ENCODE measurements at places on chromosomes 3 and 15.

GRCh38 chr3:149703466-149703865, 45.6 kb upstream of the WWTR1 start:
- no peak for DNase-seq

GRCh38 chr3:153399636-153400035, 237.6 kb downstream of the RAP2B start:
- no peak for DNase-seq

DNA sequence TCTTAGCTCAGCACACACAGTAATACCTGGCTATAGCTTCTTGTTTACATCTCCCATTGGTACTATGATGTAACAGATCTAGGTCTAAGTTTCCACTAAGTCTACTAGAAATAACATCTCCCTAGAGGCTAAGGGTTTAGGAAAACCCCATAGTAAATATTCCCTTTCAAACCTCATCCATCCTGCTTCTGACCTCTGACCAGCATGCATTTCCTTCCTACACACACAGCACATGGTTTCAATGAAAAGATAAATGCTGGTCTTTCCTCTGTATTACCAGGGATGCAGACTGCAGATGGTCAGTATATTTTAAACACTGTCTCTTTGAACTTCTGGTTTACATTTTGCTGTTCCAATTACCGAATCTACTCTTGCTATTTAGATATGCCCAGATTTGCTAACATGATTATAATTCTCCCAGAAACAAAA, 96.6 kb downstream of the EFL1 start:
- DNase-seq, result no peak

DNA sequence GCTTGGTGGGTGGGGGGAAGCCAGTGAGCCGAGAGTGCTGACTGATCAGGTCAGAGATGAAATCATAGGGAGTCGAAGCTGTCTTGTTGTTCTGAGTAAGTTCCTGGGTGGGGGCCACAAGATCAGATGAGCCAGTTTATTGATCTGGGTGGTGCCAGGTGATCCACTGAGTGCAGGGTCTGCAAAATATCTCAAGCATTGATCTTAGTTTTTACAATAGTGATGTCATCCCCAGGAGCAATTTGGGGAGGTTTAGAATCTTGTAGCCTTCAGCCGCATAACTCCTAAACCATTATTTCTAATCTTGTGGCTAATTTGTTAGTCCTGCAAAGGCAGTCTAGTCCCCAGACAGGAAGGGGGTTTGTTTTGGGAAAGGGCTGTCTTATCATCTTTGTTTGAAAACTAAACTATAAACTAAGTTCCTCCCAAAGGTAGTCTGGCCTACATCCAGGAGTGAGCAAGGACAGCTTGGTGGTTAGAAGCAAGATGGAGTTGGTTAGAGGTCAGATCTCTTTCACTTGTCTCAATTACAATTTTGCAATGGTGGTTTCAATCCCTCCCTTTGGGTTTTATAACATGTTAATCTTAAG, 18.7 kb upstream of the MTMR14 start:
- no peak for DNase-seq

GRCh38 chr15:26051761-26052675, 188.9 kb upstream of the ATP10A start:
- no peak for DNase-seq

DNA sequence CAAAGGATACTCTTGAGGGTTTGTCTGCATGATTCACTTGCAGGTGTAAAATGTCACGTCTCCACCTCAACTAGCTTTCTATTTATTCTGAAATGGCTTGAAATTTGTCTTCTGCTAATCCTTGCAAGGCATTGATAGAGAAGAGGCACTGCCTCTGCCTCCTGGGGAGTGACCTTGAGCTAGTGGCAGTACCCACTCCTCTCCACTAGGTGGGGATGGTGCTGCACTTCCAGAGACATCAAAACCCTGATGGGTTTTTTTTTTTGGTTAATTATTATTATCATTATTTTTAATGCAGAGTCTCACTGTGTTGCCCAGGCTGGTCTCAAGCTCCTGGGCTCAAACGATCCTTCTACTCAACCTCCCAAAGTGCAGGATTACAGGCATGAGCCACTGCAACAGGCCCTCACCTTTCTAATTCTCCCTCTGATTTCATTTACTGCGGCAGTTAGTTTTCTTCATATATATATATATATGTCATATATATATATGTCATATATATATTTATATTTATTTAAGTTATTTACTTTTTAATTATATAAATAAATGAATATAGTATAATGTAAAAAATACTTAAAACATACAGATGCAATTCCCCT, 117.6 kb upstream of the EIF1B start:
- DNase-seq, result peak; percentile 5

GRCh38 chr15:26838742-26839460, 28.0 kb upstream of the GABRA5 start:
- DNase-seq, result no peak

DNA sequence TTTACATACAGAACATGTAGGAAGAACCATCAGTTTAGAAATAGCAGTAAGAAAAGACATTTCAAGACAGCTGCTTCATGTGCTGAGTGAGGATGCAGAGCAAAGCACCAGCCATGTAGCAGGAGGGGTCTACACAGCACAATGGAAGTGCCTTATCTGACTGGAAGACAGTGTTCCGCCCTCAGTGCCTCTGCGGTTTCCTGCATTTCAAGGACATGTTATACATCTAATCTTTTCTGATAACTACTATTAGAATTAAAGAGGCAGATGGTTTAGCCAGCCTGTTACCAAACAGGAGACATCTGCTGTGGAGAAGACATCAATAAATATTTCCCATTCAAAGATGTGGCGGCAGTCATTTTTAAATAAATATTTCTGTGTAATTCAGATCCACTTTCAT, 10.6 kb downstream of the LSG1 start:
- no peak for DNase-seq

GRCh38 chr3:20924646-20925385, 738.8 kb upstream of the SGO1 start:
- DNase-seq, result no peak

DNA sequence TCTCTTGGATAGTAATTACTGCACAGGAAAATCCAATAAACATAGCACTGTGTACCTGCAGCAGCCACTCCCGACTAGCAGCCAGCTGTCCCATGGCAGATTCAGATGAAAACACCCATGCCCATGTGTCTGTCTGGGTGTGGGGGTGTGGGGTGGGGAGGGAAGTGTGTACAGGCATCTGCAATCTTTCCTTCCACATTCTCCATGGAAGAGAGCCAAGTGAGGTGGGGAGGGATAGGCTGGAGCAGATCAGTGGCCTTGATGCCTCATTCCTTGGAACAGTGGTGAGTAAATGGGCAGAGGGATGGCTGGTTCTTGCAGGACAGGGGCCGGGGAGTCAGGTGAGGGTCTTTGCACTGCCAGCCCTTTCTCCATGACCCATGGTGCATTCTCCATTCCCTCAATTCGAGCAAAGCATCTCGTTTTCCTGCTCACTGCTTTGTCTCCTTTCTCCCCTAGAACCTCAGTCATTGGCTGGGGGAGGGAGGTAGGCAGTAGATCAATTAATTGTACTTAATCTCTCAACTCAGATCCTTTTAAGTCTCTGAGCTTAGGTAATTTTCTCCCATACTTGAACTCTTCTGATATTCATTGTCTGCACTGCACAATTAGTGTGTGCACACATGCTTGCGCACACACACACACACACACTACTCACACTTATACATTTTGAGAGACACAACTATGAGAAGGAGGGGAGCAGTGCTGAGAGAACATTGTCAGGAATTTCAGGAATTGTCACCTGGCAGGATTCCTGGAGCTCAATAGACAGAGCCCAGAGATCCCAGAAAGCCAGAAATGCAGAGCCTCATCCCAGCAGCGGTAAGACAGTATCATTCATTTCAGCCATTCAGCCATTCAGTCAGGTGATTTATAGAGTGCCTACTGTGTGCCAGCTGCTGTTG, 31.9 kb downstream of the PDIA5 start:
- peak; percentile 30 for DNase-seq

- peak; percentile 97 for DNase-seq
These were observed 43.6 kb upstream of the CTSH start for GRCh38 chr15:78988361-78988911.
